Esophagus squamous epithelium (tissue), 5 donors: ENCODE measurements at places on chromosomes 7 and 10.

DNA sequence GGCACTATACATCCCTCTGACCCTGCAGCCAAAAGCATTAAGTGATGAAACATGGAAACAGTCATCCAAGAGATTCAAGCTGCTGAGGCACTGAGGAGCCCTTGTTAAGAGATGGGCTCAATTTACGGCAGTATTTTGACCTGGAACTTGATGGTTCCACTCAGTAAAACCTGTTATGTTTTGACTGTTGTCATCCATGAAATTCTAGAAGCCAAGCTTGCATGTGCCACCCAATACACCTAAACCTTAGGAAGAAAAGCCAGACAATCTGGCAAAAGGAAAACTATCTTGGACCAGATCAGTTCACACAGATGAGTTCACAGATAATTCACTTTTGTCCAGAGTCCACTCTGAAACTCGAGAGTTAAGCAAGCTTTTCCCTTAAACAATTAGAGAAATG lies 53.2 kb downstream of the ICA1 start:
- no peak for DNase-seq

DNA sequence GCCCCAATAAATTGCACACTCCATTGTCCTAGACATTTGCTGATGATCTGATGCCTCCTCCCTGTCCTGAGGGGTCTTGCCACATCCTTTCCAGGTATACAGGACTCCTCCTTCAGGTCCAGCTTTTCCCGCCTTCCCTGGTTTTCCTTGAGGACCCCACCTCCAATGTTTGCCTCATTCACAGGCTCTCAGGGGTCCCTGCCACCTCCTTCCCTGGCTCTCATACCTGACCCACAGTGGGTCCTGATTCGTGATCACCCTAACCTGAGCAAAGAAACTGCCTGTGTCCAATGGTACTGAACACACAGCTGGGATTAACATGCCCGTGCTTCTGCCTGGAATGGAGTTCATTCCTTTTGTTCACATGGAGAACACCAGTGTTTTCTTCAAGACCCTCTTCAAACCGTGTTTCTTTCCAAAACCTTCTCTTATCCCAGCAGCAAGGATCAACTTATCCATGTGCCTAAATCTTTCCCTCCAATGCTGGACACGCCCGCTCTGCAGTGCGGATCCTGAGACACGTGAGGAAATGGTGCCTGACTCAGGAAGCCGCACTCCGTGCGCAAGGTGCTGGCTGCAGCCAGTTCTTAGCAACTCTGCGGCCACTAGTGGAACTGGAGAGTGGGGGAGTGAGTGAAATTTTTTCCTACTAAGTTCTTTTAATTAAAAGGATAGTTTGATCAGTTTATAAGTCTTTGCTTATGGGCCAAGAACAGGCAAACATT lies 354.6 kb upstream of the SHH start:
- DNase-seq = no peak

- DNase-seq = no peak
Observed at GRCh38 chr7:87806150-87806549, 70.0 kb downstream of the SLC25A40 start.

DNA sequence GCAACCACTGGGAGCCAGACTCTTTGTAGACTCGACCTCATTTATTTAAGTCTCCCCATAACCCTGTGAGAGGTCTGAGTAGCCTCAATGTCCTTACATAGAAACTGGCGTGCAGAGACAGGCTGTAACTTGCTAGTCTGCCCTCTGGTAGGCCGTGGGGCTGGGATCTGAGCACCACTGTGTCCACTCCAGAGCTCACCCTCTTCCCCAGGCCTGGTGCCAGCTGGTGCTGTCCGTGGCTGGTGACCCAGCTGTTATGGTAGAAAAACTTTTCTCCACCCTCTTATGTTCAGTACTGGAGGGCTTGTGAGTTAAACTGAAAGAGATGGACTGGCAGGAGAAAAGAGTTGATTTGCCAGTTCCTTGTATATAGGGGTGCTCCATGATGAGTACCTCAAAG lies 41.9 kb downstream of the ADAMTS14 start:
- DNase-seq = no peak

GRCh38 chr10:22427890-22428571 lies 82.7 kb downstream of the SPAG6 start:
- DNase-seq = no peak

- DNase-seq = no peak
Observed at GRCh38 chr7:44962483-44963251, 16.1 kb downstream of the MYO1G start.

- DNase-seq = no peak
Observed at GRCh38 chr7:117560030-117560429, 80.2 kb downstream of the CFTR start.

DNA sequence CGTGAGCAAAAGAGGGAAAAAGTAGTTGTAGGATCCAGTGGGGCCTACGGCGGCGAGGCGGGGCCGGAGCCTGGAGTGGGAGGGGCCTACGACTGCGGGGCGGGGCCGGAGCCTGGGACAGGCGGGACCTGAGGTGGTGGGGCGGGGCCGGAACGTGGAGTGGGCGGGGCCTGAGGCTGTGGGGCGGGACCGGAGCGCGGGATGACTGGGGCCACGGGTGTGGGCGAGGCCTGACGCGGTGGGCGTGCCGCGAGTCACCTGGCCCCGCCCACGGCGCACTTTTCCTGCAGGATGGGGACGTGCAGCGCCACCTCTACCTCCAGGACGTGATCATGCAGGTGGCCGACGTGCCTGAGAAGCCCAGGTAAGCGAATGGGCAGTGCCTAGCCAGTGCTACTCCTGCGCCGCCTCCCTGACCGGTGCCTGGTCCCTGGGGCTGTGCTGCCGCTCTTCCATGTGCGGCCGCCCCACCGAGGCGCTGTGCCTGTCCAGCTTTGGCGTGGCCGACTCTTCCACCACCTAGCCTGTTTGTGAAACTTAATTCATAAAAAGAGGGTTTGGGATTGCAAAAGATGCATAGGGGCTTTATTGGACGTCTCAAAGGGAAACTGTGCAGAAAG lies 496 bp downstream of the ZNF511 start:
- peak; percentile 73 for DNase-seq
